CD4-positive, alpha-beta T cell treated with Interleukin-1 beta for 1 hour (primary cell): ENCODE measurements at places on chromosomes 6 and 20.

DNA sequence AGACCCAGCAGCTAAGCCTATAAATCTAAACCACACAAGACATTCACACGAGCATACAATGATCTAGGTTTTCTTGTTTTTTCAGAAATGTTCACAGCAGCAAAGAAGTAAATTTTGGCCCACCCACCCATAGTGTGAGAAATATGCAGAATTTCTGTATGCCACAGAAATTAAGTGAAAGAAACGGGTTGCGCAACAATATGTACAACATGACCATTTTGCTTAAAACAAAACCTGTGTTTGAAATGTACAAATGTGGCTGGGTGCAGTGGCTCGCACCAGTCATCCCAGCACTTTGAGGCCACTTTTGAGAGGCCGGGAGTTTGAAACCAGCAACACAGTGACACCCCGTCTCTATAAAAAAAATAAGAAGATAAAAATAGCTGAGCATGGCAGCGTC lies 9.4 kb downstream of the SALL4 start:
- no peak for DNase-seq

GRCh38 chr6:80527552-80528052 lies 421.1 kb downstream of the BCKDHB start:
- no peak for DNase-seq

DNA sequence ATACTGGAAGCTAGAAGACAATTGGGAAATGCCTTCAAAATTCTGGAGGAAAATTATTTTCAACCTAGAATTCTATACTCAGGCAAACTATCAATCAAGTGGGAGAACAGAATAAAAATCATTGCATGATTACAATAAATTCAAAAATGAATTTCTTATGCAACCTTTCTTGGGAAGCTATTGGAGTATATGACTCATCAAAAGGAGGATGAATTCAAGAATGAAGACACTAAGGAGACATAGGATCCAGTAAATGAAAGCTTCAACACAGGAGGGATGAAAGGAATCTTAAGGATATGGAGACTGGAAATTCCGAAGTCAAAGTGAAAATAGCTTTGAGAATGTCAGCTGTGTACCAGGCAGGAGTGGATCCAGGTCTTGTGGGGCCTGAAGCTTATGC lies 12.6 kb upstream of the UBR2 start:
- no peak for DNase-seq

GRCh38 chr6:129233458-129234134 lies 350.7 kb downstream of the LAMA2 start:
- DNase-seq: no peak

DNA sequence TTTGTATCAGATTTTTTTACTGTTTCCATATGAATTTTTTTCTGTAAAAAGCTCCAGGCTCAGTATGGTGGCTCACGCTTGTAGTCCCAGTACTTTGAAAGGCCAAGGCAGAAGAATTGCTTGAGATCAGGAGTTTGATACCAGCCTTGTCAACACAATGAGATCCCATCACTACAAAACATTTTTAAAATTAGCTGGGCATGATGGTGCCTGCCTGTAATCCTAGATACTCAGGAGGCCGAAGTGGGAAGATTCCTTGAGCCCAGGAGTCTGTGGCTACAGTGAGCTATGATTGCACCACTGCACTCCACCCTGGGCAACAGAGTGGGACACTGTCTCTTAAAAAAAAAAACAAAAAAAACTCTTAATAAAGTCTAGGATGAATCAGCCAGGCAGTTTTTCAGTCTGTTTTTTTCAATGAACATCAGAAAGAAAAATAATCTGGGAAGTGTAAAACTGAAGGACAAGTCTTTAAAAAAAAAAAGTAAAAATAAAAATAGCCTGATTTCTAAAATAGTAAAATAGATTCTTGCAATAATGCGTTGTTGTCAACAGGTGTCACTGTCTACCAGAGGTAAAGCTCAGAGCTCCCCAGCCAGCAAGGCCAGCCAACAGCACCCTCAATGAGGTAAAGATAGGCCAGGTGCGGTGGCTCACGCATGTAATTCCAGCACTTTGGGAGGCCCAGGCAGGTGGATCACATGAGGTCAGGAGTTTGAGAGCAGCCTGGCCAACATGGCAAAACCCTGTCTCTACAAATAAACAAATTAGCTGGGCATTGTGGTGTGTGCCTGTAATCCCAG lies 9.3 kb upstream of the ATG5 start:
- DNase-seq: peak; percentile 69

- DNase-seq: no peak
These were observed 274.4 kb downstream of the ZNF217 start for GRCh38 chr20:53319200-53319599.

- DNase-seq: no peak
These were observed 331.6 kb upstream of the NT5E start for GRCh38 chr6:85118233-85118632.

GRCh38 chr20:3677733-3678132 lies 4.1 kb downstream of the ADAM33 start:
- no peak for DNase-seq

GRCh38 chr20:10357061-10357708 lies 76.8 kb downstream of the MKKS start:
- DNase-seq: no peak

- DNase-seq: peak; percentile 14
These were observed 48.0 kb downstream of the ARMC2 start for GRCh38 chr6:108896111-108896661.

- no peak for DNase-seq
These were observed 15.3 kb upstream of the ZC3H12D start for GRCh38 chr6:149500096-149500495.

DNA sequence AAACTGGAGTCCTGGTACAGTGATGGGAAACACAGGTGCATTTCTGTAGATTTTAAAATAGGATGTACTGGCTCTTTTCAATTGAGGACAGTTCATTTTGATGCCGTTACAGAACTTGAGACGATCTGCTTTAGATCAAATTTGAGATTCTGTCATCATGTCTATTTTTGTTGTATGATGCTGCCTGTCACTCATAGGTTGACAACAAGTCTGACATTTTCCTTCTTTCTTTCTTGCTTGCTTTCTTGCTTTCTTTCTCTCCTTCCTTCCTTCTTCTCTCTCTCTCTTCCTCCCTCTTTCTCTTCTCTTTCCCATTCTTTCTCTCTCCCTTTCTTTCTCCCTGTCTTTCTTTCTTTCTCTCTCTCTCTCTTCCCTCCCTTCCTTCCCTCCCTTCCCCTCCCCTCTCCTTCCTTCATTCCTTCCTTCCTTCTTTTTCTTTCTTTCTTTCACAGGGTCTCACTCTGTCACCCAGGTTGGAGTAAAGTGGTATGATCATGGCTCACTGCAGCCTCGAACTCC lies 152.6 kb upstream of the SGK1 start:
- no peak for DNase-seq

- DNase-seq: no peak
These were observed 69.2 kb downstream of the PLEKHG1 start for GRCh38 chr6:150668900-150669302.

- no peak for DNase-seq
These were observed 41.2 kb upstream of the GRIK2 start for GRCh38 chr6:101352316-101352715.

DNA sequence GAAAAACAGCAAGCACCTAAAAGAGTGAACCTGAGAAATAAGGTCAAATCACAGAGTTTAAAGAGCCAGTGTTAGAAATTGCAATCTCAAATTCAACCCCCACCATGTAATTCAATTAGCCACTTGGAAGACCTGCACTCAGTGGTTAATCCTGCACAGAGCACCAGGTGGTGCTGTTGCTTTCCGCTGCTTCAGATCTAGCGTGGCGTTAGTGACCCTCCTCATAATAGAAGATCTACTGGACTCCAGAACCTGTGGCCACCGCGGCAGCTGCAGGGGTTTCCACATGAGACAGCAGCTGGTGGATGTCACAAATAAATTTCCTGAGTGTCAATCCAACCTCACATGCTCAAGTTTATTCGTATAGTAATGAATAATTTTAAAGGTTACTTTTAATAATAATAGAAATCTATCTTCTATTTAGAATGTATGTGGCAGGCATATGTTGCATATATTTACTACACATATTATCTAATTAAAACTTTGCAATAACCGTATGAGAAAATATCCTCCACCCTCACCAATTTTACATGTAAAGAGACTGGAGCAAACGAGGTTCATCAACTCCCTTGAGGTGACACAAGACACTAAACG lies 84.4 kb downstream of the SYNE1 start:
- DNase-seq: peak; percentile 31

DNA sequence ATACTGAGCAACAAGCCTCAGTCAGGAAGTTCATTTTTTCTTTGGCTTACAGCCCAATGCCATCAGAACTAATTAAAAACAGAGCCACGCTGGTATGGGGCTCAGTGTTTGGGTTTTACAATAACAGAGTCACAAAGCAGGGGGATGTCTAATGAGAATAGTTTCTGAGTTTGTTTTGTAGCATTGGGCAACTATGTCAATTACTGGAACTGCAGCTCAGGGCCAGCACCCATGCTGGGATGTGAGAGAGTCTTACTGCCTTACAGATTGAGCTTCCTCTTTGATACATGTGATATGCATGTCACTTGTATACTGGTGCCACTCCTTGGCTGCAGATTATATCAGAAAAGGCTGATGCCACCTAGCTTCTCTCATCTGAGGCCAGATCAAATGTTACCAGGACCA lies 117.6 kb downstream of the TFAP2B start:
- DNase-seq: no peak

GRCh38 chr6:36853325-36853724 lies 14.1 kb upstream of the CPNE5 start:
- no peak for DNase-seq

DNA sequence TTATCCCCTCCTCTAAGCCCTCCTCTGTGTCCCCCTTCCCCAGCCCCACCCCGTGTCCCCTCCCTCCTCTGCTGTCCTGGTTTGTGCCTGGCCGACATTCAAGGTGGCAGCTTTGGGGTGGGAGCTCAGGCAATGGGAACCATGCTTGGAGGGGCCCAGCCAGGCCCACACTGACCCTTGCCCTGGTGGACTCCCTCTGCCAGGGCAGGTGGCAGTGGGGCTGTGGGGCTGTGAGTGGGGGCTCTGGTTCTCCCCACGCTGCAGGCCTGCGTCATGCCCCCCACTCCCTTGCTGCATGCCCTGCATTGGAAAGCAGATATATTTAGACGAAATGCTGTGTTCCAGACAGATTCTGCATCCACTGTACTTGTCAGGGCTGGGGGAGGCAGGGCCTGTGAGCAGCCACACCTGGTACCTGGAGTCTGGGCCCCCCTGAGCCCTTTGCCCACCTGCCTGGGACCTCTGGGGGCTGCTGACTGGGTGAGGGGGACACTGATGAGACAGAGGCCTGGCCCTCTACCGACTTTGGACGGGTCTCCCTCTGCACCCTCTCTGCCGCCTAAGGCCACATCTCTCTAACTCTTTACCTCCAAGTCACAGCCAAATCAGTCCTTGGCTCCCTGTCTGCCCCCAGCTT lies 14.2 kb downstream of the DLGAP4 start:
- DNase-seq: no peak

DNA sequence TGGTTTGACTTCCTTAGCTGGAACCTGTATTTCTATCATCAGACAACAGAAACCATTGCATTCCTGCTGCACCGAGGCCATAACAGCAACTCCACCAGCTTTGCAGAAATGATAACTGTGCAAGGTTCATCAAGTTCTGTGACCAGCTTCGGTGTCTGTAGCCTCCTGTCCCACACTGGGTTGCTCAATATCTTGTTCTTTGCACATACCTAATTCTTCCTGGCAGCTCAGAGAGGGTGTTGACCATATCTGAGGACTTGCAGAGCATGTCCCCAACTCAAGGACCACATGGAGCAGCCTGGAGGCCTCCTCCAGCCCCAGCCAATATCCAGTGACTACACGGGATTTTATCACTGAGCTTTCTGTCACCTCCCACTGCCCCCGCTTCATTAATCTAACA lies 59.3 kb upstream of the SCAF8 start:
- no peak for DNase-seq

- DNase-seq: no peak
These were observed 47.0 kb upstream of the PRND start for GRCh38 chr20:4674672-4675071.

GRCh38 chr6:125314009-125314581 lies 12.3 kb upstream of the HDDC2 start:
- DNase-seq: peak; percentile 50

- DNase-seq: no peak
These were observed 283.4 kb downstream of the HAO1 start for GRCh38 chr20:7656687-7657467.
